ENCODE measurements at places on chromosomes 2 and 18.

DNA sequence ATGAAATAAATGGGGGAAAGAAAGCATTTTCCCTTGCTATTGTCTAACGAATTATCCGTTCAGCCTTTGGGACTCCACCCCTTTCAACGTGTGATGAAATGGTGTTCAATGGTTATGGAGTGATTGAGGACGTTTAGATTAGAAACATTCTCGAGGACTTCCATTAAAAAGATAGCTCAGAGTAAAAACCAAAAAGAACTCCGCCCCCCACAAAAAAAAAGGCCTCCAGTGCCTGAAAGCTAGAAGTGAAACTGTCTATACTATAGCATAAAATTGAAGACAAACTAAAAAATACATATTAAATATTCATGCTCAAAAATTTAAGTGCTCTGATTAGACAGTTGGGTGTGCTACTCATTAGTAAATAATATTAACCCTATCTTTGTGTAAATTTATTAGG lies 3.0 kb upstream of the ZNF516 start:
- no peak for DNase-seq

DNA sequence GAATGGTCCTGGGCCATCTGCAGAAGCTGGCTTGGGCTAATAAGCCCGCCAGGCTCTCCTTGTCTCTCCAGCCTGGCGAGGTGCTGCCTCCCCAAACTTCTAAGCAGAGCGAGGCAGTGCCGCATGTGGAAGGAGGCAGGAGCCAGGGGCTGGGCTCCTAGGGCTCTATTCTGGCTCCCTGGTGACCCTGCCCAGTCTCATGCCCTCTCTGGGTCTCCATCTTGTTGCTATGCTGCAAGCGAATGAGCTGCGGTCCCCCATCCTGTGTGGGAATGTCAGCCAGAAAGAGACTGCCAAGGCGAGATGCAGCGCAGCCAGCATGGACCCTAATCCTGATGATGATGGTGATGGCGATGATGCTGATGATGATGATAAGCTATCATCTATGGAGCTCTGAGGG lies 48.7 kb downstream of the TNS1 start:
- DNase-seq, result no peak

GRCh38 chr2:1751767-1752725 lies 7.7 kb upstream of the PXDN start:
- DNase-seq, result peak; percentile 35

DNA sequence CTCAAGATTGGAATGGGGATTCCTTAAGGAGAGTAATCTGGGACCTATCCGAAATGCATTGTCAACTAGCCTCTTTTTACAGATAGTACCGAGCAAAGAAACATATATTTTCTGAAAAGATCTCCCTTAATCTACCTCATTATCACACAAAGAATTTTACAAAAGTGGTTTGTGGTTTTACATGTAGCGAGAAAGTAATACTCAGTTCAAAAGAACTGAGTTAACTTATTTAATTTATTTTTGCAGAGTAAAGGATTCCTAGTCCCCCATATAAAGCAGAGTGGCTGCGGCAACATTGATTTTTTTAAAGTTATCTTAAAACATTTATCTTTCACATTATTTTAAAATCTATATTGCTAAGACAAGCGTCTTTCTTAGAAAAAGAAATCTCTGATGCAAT lies 15.9 kb upstream of the SOS1 start:
- DNase-seq, result no peak

DNA sequence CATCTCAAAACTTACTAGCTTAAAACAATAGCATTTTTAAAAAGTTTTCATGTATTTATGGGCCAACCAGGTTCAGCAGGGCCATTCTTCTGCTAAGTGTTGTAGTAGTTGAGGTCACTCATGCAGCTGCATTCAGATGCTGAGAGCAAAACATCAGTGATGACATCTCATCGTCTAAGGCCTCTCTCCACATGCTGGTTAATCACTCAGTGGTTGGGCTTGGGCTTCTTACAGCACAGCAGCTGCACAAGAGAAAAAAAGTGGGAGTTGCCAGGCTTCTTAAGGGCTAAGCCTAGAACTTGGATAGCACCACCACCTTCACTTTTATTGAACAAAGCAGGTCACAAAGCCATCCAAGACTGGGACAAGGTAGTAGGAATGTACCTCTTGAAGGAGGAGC lies 190.3 kb downstream of the IRS1 start:
- peak; percentile 58 for DNase-seq

DNA sequence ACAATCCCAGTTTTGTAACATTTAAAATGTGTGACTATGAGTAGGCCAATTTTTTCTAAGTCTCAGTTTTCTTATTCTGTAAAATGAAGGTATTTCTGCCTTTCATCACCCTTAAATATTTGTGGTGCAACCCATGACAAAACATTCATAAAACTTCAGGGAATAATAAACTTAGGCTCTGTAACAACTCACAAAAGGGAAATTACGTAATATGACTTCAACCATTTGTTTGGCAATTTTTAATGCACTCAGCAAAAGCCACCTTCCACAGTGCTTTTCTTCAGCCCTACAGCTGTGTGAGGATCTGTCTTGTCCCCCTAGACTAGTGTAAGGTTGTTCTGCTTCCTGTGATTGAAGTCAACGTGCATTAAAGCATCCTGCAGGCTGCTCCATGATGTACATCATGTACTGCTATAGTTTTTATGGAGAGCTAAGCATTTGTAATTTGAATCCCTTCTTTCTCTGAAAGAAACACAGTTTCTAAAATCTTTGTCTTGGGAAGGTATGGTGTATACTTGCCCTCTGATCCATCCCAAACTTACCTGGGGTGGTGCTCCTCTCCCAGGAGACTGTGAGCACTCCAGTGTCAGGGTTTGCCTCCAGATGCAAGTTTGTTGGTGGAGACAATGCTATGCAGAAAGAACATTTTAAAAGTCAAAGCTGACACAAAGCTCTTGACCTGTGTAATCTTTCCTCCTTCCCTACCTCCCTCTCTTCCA lies 39.1 kb downstream of the FN1 start:
- DNase-seq, result no peak

GRCh38 chr2:113255140-113256070 lies 23.3 kb downstream of the PAX8 start:
- DNase-seq, result no peak

DNA sequence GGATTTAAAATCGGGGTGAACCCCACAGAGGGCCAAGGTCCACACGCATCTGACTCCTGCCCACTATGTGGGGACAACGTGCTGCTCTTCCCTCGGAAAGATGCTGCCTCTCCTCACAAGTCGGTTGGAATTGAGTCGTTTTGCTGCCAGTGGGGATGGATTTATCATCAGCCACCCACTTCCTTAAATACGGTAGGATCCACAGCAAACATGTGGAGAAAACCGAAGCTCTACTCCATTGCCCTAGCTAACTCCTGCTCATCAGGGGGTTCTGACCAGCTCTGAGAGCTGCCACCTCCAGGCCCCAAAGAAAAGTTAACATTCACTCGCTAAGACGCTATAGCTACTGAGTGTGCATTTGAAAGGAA lies 80.9 kb downstream of the CHRNA1 start:
- peak; percentile 30 for DNase-seq

GRCh38 chr2:50650403-50650810 lies 381.5 kb downstream of the NRXN1 start:
- DNase-seq, result no peak

- no peak for DNase-seq
Observed at GRCh38 chr18:36672437-36673344, 156.1 kb downstream of the TPGS2 start.

- DNase-seq, result no peak
Observed at GRCh38 chr18:48727681-48728080, 188.8 kb downstream of the CTIF start.

DNA sequence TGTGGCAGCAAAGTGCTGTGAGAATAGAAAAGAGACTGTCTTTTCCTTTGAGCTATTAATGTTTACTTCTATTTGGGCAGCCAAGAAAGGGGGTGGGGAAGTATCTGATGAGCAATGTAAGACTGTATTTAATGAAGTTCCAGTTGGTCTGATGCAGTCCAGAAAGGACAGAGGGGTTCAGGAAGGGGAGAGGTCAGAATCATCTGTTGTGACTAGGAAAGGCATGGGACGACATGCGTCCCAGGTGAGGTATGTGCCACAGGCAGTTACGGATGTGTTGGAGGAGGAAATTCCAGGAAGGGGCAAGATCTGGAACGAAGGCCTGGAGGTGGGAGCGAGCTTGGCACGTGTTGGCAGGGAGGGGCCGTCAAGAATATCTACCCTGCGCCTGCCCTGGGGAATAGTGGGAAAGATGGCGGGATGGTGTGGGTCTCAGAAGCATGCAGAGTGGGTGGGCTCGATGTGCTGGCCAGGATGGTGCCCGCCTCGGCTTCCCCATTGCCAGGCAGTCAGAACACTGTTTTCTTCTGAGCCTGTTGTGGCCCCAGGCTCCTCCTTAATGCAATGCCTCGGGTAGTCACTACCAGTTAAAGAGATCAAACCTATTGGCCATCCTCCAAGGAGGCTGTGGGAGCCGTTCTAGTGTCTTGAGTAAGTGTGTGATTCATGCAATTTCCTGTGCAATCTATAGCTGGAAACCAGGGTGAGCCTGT lies 57.8 kb upstream of the TXNDC2 start:
- peak; percentile 90 for DNase-seq

DNA sequence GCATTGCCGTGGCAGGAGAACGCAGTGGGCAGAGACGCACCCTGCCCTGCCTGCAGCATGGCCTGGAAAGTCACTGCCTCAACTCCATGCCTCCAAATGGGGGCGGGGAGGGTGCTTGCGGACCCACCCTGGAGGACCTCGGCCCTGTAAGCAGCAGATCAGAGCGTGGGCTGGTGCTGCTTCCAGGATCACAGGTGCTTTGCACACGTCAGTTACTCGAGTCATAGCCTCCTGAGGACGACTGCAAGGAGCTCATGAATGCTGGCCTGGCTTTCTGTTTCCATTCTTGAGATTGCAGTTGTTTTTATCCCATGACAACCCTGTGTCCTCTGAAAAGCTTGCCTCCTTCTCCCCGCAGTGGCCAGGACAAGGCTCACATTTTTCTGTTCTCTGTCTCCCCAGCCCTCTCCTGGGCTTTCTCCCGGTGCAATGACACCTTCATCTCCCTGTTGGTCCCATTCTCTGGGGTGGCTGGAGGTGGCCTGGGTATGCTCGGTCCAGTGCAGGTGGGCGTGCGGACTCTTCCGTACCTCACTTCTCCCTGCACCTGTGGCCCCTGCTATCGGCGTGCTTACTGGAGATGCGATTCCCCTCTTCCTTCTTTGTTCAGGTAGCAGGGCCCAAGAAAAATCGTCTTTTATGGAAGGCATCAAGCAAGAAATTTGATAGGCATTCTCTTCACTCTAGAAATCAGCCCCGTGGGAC lies 208.0 kb downstream of the GBX2 start:
- no peak for DNase-seq

- no peak for DNase-seq
Observed at GRCh38 chr18:37922162-37922561, 356.6 kb upstream of the CELF4 start.

DNA sequence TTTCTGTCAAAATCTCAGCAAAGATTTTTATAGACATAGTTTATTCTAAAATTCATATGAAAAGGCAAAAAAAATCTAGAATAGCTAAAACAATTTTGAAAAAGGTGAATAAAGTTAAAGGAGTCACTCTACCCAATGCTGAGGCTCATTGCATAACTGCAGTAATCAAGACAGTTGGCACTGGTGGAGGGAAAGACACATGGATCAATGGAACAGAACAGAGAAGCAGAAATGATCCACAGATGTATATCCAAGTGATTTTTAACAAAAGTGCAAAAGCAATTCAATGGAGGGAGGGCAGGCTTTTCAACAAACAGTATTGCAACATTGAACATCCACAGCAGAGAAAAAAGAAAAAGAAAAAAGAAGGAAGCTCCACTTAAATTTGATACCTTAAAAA lies 162.8 kb downstream of the RBM43 start:
- DNase-seq, result no peak

GRCh38 chr2:199485732-199486335 lies 28.1 kb upstream of the SATB2 start:
- peak; percentile 64 for DNase-seq

GRCh38 chr2:85732467-85733120 lies 21.2 kb upstream of the ATOH8 start:
- DNase-seq, result no peak

DNA sequence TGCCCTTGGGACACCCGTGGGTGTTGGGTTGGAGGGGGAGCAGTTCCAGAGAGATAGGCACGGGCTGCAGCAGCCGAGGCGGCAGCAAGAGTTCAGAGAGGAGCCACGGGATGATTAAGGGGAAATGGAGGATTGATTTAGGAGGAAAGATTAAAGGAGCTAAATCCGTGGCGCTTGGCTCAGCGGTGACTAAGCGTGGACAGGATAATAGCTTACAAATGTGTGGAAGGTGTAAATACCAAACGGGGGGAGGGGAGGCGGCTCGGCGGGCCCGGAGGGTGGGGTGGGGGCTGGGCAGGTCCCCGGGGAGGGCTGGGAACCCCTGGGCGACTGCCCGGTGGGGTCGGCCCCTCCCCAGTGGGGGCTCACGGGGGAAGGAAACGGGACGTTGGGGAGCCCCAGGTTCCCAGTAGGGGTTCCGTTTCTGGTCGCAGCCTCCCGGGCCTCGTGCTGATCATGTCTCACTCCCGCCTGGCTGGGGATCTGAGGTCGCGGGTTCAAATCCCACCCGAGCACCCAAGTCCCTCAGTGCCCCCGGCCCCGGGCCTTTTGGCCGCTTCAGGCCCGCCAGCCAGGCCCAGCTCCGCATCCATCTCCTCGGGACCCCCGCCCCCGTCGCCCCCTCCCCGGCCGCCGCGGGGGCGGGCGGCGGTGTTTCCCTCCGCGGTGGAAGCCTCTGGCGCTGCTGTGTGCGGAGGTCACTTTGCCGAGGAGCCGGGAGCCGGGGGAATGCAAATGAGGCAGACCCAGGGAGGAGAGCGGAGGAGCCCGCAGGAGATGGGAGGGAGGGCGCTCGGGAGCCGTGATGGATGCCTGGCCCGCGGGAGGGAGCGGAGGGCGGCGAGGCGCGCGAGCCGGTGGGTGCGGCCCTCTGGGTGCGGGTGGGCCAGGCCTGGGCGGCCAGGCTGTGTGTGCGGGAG lies 8.1 kb downstream of the ASIC4 start:
- DNase-seq, result peak; percentile 81

DNA sequence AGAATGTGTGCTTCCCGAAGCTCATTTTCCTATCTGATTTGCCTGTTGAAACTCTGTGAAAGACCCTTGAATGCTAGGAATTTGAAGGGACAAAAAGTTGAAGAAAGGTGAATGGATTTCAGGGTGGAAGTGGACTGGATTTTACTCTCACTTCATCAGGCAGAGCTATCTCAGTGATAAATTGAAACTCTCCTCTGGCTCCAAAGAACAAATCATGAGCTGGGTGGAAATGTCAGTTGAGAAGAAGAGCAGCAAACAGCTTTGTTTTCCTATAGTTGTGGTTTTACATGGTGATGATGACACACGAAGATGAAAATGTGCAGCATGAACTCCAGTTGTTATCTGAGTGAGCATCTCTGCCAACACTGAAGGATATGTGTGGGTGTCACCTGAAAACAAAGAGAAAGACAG lies 34.4 kb downstream of the CD28 start:
- DNase-seq, result peak; percentile 44

GRCh38 chr2:230717600-230717999 lies 5.0 kb downstream of the CAB39 start:
- peak; percentile 74 for DNase-seq

DNA sequence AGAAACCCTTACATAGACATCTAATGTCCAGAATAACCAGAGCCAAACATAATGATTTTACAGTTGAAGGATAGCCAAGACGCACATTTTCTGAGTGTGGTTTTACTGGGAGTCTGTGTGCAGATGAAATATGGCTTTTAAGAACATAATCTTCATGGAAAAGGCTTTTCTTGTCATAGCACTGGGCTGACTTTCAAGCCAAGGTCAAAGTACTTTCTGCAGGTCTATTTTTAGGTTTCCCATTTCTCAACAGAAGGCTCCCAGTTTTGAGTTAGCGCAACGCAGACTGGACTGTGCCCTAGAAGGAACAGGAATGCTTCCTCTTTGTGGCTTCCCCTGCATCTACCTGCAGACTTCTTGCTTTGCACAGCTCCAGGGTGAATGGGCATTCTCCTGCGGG lies 92.3 kb upstream of the UPP2 start:
- no peak for DNase-seq

Data from kidney tubule cell (primary cell).